ENCODE measurements at places on chromosomes 1 and 21. TPM values are rescaled to one million over a fixed set of nuclear protein-coding genes. Genes with fewer than 3 reads are reported as not detected.

The THEM5 gene
- not detected for total RNA-seq

The HSD3B1 gene
- total RNA-seq, result not detected

The AGO4 gene
- 9.7 TPM for total RNA-seq

The SH2D1B gene
- total RNA-seq, result not detected

The TSPAN2 gene
- total RNA-seq, result 15.0 TPM

The SAMSN1 gene
- total RNA-seq, result 2.0 TPM

The KCNE2 gene
- total RNA-seq, result 0.28 TPM

The LEPR gene
- 3.8 TPM for total RNA-seq

The ROR1 gene
- 94.3 TPM for total RNA-seq

The GTF2B gene
- total RNA-seq, result 22.7 TPM

The EFNA3 gene
- 13.6 TPM for total RNA-seq

The MNDA gene
- total RNA-seq, result not detected

The UTS2 gene
- total RNA-seq, result not detected

The CLDN14 gene
- total RNA-seq, result not detected

The MAD2L2 gene
- 474 TPM for total RNA-seq

The OR2T3 gene
- not detected for total RNA-seq

The FCGR1A gene
- total RNA-seq, result not detected

The TFF3 gene
- not detected for total RNA-seq

The FCRL1 gene
- total RNA-seq, result not detected

The TSNAX gene
- 29.9 TPM for total RNA-seq

The ZMPSTE24 gene
- total RNA-seq, result 51.2 TPM
